Globus pallidus (tissue), 1 donor: ENCODE measurements at places on chromosomes 16 and 17.
A peak's percentile ranks its signal among the peaks of the same experiment; 100 is the strongest.

- DNase-seq, result no peak
Measured at GRCh38 chr16:49652456-49653172, 203.3 kb downstream of the ZNF423 start.

DNA sequence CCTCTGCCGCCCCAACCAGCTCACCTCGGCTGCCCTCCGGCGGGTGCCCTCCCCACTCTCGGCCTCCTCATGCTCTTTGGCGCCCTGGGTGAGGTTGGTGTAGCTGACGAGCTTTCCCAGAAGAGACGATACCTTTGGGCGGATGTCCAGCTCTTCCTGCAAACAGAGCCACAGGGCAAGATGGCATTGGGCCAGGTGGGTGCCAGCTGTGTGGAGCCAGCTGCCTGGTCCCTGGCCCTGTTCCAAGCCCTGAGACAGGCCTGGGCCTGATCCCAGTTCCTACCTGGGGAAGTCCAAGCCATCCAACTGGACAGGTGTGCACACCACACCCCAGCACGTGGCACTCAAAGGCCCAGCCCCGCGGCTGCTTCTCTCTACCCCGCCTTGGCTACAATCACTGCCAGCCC, 6.9 kb downstream of the SLC12A4 start:
- DNase-seq, result no peak

GRCh38 chr17:17463821-17464220, 13.0 kb upstream of the MED9 start:
- DNase-seq, result peak; percentile 57

DNA sequence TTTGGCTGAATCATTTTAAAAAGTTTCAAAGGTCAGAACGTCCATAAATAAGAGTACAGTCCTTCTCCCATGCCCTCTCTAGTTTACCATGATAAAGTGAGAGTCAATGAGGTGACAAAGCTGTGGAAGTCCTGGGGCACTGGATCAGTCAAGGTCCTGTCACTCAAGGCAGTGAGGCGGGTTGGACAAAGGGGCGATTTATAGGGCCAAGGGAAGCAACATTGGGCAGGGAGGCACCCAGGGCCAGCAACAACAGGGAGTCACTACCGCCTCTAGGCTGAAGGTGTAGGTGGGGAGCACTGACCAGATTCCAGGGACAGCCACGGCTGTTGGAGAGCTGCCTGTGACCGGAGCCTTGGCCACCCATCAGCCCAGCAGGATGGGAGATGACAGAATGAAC, 28.6 kb upstream of the DYNLL2 start:
- no peak for DNase-seq

DNA sequence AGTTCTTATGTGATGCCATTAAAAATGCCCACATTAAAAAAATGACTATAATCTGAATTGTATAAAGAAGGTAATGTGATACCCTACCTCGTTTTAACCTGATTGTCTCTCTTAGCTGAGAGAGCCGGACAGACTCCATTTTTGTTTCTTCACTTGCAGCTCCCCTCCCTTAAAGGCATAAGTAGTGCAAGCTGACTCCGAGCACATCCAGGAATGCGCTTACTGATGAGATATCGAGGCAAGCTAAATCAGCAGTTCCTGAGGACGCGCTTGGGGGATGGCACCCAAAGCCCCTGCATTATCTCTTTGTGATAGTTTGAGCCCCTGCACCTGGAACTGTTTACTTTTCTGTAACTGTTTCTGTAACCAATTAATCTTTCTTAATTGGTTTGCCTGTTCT, 6.3 kb downstream of the KRT24 start:
- DNase-seq, result no peak

- DNase-seq, result no peak
Measured at GRCh38 chr17:3511852-3512504, 36.2 kb downstream of the ASPA start.

DNA sequence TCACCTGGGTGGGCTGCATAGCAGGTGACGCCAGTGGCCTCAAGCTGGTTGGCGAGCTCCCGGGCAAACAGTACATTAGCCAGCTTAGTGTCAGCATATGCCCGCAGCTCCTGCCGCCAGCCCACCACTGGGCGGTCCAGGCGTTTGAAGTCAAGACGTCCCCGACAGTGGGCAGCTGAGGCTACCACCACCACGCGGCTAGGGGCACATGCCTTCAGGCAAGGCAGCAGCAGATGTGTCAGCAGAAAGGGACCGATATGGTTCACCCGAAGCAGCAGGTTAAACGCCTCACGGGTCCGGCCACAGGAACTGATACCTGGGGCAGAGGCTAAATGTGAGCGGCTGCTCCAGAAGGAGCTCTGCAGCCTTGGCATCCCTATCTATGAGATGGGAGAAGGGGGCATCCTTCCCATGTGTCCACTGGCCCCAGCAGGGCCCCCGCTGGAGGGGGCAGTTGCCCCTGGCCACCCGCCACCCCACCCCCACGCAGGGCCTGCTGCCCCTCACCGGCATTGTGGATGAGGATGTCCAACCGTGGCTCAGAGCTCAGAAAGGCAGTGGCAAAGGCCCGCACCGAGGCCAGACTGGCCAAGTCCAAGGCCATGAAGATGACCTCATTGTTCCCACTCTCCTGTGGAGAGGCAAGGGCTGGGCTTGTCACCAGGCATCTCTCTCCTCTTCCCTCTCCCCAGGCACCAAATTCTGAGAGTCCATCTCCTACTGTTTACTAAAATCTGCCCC, 1.7 kb downstream of the DHRS13 start:
- no peak for DNase-seq

DNA sequence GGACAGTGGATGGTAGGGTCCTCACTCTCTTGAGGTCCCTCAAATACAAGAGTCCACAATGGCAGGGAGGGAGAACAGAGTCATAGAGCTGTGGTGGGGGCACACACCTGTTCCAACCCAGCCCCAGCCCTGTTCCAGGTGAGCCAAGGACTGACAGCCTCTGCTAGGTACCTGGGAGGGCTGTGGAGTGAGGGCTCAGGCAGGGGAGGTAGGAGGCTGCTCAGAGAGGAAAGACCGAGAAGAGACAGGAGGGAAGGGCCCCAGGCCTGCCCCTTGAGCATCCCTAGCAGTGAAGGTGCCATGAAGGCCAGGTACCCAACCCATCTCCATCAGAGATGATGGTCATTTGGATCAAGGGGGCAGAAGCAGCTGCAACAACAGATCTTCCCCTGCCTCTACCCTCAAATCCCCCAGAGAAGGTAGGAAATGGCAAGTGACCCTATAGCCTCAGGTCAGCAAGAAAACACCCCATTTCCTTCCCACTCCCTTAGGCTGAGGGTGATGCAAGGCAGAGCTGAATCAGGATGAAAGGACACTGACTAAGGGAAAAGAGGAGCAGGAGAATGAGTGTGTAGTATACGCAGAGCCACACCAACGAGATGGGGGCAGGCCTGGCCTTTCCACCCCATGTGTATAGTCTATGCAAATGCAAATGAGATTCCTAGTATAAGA, 28.6 kb downstream of the CD300LG start:
- no peak for DNase-seq
